ENCODE measurements at places on chromosomes 7 and 10. TPM values are rescaled to one million over a fixed set of nuclear protein-coding genes. Genes with fewer than 3 reads are reported as not detected.

The HPSE2 gene
- 0.77 TPM for total RNA-seq

The BICC1 gene
- total RNA-seq, result 11.0 TPM

The EPHB4 gene
- 68.6 TPM for total RNA-seq

The ARHGAP12 gene
- 29.8 TPM for total RNA-seq

The CALML5 gene
- not detected for total RNA-seq

The ZNF365 gene
- 1.2 TPM for total RNA-seq

The EPO gene
- total RNA-seq, result not detected

The NCOA4 gene
- total RNA-seq, result 194 TPM

The NUDCD3 gene
- total RNA-seq, result 87.6 TPM

The ENTPD1 gene
- total RNA-seq, result 34.5 TPM

The MSS51 gene
- 2.7 TPM for total RNA-seq

The SPDYE11 gene
- total RNA-seq, result not detected

The NXPH1 gene
- total RNA-seq, result not detected

The C10orf143 gene
- 3.7 TPM for total RNA-seq

The UBN2 gene
- 23.4 TPM for total RNA-seq

The AKR1C8 gene
- 0.83 TPM for total RNA-seq

The AOC1 gene
- total RNA-seq, result 1.7 TPM

The POT1 gene
- total RNA-seq, result 19.4 TPM

The ANKRD30A gene
- total RNA-seq, result not detected

The PDE1C gene
- total RNA-seq, result 15.5 TPM

The ADAMTS14 gene
- total RNA-seq, result 0.53 TPM

The RBM20 gene
- 1.0 TPM for total RNA-seq

The HTR5A gene
- not detected for total RNA-seq

Measured in lower lobe of right lung (tissue), 2 donors.